ENCODE measurements at places on chromosomes 16 and 17.

DNA sequence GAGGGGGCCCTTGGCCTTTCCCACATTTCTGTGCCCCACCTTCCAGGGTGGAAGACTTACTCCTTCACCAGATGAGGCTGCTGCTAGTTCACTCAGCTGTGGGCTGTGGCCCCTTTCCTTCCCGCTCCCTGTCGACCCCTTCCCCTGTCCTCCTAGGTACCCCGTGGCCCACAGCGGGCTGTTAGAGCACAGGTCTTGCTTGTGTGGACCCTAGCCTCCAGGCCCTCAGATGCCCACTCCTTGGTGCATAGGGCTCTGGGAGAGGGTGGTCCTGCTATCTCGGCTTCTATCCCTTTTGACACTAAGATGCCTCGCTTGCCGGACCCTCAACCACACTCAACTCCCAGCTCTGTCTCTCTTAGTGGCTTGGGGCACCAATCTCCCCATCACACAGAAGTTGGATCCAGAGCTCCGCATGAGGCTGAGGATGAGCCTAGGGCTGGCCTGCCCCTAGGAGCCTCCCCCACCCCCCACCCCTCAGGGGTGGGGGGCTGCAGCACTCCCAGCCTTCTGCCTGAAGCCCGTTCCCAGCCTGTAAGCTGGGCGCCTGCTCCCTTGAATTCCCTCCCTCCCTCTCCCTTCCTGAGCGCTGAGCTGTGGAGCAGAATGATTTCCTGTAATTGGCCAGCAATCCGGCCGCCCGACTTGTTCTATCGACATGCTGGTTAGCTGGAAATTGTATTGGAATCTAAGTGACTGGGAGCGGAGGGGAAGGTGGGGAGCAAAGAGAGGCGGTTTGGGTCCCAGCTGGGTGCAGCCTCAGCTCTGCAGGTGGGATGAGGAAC is 30.9 kb downstream of the DCAKD start:
- DNase-seq: no peak

DNA sequence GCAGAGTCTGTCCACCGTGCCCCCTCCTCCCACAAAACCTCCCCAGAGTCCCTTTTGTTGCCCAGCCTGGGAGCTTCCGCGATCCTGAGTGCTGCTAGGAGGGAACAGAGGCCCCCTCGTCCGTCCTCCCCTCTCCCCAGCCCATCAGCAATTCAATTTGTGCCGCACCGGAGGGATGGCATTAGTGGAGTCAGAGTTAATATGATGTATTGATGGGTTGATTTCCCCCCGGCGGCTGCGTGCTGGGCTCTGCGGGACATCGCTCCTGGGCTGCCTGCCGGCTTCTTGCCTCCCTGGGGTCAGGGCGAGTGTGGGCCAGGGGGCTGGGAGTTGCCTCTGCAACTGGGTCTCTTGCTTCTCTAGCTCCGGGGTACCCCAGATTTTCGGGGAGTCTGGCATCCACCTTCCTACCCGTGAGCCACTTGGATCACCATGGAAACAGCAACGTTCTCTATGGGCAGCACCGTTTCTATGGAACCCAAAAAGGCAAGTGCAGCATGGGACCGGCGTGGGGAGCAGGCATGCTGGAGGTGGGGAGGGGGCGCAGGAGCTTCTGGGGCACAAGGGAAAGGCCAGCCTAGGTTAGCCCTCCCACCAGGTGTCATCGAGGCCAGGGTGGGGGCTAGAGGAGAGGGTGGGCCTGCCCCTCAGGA is 42.9 kb downstream of the BAHCC1 start:
- DNase-seq: no peak

- no peak for DNase-seq
Observed at GRCh38 chr16:375212-375611, 4.9 kb upstream of the MRPL28 start.

- no peak for DNase-seq
Observed at GRCh38 chr16:53848277-53848942, 144.5 kb downstream of the FTO start.

GRCh38 chr17:40348562-40349476 is 15.7 kb downstream of the GJD3 start:
- peak; percentile 63 for DNase-seq

DNA sequence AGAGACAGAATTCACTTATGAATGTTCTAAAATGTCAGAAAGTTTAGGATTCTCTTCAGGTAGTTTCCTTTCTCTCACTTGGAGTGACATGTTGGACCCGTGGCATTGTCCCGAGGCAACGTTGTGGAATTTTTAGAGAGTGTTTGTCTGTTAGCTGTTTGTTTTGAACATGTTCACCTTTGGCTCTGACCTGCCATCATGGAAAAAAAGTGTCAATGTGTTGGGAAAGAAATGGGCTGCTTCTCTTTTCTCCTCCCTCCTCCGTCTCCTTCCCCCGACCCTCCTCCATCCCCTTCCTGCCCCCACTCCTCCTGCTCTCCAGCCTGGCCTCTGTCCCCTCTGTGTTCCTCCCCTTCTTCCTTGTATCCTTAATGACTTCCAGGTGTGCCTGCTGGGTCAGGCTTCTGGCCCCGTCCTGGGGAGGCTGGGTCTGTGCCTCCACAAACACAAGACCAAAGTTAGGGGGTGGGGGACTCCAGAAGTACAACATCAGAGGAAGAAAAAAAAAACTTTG is 463.1 kb downstream of the MAF start:
- DNase-seq: no peak

DNA sequence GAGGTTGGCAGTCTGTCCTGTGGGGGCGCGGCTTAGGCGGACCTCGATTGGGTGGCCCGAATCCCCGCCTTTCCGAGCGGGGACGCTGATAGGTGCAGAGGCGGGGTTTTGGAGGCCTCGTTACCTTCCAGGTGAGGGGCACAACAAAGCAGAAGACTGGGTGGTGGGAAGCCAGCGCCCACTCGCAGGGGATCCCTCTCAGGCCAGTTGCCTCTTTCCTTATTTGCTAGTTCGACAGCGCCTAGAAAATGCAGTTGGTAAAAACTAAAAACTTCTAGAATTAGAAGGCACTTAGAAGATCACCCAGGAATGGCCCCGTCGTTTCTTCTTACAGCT is 730 bp downstream of the KAT7 start:
- no peak for DNase-seq

DNA sequence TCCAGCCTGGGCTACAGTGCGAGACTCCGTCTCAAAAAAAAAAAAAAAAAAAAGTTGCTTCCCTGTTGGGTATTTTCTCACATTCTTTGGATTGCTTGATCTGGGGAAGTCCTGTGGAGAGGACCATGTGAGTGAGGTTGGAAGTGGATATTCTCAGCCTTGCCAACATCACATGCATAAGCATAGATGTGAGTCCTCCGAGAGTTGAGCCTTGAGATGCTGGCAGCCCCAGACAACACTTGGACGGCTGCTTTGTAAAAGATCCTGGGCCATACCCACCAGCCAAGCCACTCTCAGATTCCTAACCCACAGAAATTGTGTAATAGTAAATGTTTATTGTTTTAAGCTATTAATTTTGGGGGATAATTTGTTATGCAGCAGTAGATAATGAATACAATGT is 1570.0 kb upstream of the GOT2 start:
- no peak for DNase-seq

GRCh38 chr16:2787406-2787805 is at the start of gene PRSS33:
Gene PRSS33, minus strand, starts transcription at chr16:2787560. Its CDS starts 1,013 bp downstream, at chr16:2786547.
- no peak for DNase-seq

- DNase-seq: no peak
Observed at GRCh38 chr17:62980842-62981241, 14.8 kb downstream of the TANC2 start.

DNA sequence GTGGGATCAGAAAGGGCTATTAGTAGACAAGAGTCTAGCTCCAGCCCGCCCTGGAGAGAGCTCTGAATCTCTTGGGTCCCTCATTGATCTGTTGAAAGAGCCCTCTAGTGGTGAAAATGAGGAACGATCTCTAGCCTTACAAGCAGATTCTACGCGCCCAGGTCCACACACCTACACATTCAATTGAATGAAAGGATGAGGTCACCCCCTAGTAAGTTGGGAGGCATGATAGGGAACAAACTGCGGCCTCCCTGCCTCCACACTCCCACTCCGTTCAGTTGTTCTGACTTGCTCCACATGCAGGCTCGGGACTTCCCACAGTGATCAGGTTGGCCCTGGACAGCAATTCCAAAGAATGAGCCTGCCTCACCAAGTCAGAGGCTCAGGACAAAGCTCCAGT is 2.9 kb upstream of the CACNG3 start:
- peak; percentile 5 for DNase-seq

- no peak for DNase-seq
Observed at GRCh38 chr17:64229815-64230728, 33.0 kb downstream of the TEX2 start.

GRCh38 chr16:89944773-89945172 is 3.8 kb upstream of the DEF8 start:
- no peak for DNase-seq

DNA sequence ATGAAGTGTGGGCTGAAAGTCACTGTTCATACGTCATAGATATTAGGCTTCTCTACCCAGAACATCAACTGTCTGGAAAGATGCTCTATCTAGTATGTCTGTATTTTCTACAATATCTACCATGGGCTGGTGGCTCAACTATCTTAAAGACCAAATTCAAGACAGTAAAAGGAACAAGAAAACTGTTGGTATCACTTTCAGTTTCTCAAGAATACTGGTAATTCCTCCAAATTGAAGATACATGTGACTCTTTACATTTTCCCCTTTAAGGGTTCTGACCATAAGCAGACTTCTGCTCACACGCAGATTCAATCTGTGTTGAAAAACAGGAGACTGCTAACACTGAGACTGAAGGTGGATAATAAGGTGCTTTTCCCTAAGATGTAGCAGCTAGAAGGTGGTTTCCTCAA is 24.2 kb downstream of the XPO6 start:
- DNase-seq: no peak

DNA sequence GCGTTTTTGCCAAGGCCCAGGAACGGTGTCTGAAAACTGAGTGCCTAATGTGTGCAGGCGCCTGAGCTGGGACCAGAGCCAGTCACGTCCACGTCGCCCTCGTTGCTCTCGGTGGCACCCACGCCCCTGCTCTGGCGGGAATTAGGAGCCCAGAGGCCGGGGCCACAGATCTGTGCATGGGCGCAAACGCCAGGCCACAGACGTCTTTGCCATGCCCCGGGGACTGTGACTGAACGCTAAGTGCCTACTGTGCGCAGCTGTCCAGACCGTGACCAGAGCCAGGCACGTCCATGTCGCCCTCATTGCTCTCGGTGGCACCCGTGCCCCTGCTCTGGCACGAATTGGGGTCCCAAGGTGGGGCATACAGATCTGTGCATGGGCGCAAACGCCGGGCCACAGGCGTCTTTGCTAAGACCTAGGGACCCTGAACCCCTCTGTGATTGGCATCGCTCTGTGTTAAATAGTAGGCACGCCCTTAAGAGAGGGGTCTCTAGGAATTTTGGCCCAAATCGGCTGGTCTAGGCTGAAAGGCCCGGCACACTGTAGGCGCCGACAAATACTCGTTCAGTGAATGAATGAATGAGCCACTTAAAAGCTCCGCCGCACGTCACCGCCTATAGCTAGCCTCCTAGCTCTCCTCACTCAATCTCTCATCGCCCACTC is 827 bp upstream of the UBALD1 start:
- no peak for DNase-seq

GRCh38 chr16:27417047-27417671 is 15.2 kb downstream of the IL21R start:
- DNase-seq: no peak

DNA sequence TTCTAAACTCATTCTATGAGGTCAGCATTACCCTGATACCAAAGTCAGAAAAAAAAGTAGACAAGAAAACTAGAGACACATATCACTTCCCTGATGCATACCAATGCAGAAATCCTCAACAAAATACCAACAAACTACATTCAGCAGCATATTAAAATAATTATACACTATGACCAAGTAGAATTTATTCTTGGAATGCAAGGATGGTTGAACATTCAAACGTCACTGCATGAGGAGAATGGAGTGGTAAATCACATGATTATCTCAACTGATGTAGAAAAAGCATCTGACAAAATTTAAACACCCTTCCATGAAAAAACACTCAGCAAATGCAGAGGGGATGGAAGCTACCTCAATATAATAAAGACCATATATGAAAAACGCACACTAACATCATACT is 155.0 kb upstream of the KCNJ18 start:
- DNase-seq: no peak

DNA sequence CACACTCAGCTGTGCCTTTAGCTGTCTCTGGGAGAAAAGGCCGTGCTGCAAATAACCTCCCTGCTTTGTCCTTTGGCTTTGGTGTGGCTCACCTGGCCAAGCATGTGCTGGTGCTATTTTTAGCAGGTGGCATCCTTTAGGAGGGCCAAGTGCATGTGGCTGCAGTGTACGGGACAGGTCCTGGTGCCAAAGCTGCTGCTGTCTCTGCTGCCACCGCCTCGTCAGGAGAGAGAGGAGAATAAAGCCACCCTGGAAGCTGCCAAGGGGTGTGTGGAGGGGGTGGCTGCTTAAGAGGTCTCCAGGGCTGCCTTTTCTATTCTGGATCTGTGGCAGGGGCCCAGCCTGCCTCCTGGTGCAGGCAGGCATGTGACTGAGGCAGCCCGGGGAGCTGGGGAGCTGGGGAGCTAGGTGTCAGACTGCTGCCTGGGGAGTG is 6.2 kb downstream of the AKAP1 start:
- peak; percentile 17 for DNase-seq

DNA sequence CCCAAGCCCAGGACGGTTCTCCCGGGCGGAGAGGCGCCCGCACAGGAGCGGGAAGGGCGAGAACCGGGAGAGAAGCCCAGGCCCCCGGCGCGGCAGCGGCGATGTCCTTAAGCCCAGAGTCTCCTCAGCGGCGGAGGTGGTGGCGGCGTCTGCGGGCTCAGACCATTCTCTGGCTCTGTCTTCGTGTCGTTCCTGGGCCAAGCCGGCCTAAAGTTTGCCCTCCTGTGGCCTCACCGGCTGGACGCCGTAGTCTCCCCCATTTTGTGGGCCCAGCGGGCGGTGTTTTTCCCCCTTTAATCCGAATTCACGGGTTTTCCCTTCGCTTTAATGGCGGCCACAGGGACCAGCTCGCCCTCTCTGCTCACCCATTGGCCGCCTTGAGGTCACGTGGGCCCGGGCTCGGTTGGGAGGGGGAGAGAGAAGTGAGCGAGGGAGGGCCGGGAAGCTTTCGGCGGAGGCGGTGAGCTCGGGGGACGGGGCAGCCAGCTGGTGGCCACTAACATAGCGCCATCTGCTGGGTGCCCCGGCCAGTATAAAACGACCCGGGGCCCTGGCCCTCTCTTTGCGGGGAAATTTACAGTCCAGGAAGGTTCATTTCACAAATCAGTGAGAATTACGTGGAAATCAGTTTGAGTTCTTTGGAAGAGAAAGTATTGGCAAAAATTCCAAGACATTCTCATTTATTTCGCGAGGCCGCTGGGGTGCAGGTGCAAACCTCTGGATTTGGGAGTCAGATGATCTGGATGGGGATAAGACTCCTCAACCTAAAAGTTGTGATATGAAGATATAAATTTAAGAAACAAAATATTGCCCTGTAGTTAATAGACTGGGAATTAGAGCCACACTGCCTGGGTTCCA is 762 bp upstream of the MED13 start:
- DNase-seq: peak; percentile 85

DNA sequence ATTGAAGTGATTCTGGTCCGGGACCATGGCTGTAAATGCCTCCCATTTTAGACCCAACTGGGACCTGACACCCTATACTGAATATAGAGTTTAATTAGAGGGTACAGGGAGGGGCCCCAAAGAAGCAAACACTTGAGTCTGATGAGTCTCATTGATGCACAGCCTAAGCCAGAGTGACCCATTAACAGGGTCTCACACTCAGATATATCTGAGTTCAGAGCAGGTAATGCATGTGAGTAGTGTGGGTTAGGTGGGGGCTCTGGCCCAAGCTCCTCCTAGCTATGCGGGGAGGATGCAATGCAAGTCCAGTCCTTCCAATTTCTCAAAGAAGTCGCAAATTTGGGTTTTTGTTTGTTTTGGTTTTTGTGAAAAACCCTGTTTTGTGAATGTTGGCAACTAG is 17.1 kb upstream of the MARCHF10 start:
- DNase-seq: no peak

Data from NCI-H446 treated with DMSO at 0.1 percent for 48 hours (cell line).